CD8-positive, alpha-beta T cell (primary cell): ENCODE measurements at places on chromosomes 4 and X. TPM values are rescaled to one million over a fixed set of nuclear protein-coding genes. Genes with fewer than 3 reads are reported as not detected.

Gene HTN1
- not detected for total RNA-seq

Gene PGAM4
- total RNA-seq = not detected

Gene TLR10
- total RNA-seq = 0.28 TPM

Gene SSX4
- not detected for total RNA-seq

Gene TMPRSS11F
- not detected for total RNA-seq

Gene GPR119
- total RNA-seq = not detected

Gene DCHS2
- not detected for total RNA-seq

Gene GTPBP6
- total RNA-seq = 62.5 TPM

Gene KDR
- not detected for total RNA-seq

Gene ARHGAP6
- total RNA-seq = not detected

Gene STK26
- 33.8 TPM for total RNA-seq

Gene PRSS12
- total RNA-seq = not detected

Gene ITIH6
- not detected for total RNA-seq

Gene SSX2
- total RNA-seq = not detected

Gene L1CAM
- total RNA-seq = 0.05 TPM

Gene HPSE
- total RNA-seq = 1.3 TPM

Gene NBDY
- 20.6 TPM for total RNA-seq

Gene CAMK2D
- 29.6 TPM for total RNA-seq

Gene HEPH
- total RNA-seq = not detected

Gene CT55
- not detected for total RNA-seq

Gene USP9X
- 93.2 TPM for total RNA-seq

Gene ATP2B3
- not detected for total RNA-seq

Gene GPR173
- 0.08 TPM for total RNA-seq

Gene SLC6A8
- 2.9 TPM for total RNA-seq

Gene SH3TC1
- total RNA-seq = 90.7 TPM

Gene NAP1L2
- total RNA-seq = 2.6 TPM

Gene OPN1MW2
- total RNA-seq = not detected

Gene ANXA10
- total RNA-seq = not detected

Gene FRG2
- total RNA-seq = not detected

Gene ANXA3
- not detected for total RNA-seq

Gene PCSK1N
- 4.9 TPM for total RNA-seq

Gene CFP
- total RNA-seq = 6.2 TPM

Gene MAGEE2
- not detected for total RNA-seq

Gene MAGEA2B
- total RNA-seq = not detected

Gene RHOXF2
- total RNA-seq = not detected

Gene NXF2
- total RNA-seq = not detected
